ENCODE measurements at places on chromosomes 11 and 22. TPM values are rescaled to one million over a fixed set of nuclear protein-coding genes. Genes with fewer than 3 reads are reported as not detected.

The HIC2 gene
- 60.7 TPM for total RNA-seq

The BATF2 gene
- not detected for total RNA-seq

The LRRC55 gene
- 29.0 TPM for total RNA-seq

DNA sequence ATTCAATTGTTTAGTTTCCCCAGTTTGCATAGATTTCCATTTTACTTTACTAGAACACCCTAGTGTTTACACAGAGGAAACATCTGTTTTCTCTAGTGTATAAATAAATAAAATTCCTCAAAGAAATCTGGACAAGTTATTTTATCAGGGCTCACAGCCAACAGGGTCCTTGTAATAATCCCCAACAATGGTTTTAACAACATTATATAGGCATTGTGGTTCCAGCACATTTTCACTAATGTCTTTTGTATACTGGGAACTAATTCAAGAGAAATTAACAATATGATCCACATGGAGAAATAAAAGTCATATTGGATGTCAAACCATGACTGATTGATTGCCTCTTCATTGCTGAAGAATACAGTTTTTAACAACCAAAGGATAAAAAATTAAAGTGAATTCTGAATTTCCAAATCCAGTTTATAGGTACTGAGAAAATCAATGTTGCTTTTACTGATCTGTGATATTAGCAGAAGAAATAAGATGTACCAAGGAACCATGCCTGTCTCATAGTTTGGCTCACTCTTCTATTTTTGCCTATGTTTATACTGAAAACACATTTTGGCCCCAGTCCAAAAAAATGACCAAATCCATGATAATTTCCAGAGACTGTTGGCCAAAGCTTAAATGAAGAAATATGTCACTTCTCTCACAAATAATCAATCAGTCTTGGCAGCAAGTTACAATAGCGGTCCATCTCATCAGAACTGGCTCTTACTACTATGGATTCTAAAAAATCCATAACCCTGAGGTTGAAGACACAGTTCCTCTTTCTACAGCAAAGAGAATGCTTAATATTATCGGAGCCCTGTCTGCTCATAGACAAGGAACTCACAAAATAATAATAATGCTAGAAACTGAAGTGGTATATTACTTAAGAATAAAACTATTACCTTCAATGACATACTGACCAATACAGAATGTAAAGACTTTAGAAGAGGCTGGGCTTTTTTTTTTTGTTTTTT lies 1.4 kb upstream of the MS4A13 start:
- peaks cover 4% of the 10 kb centered on the region for H3K36me3 ChIP-seq
- no peak overlapping the region for H3K27ac ChIP-seq
- peaks cover 4% of the 10 kb centered on the region for H3K27me3 ChIP-seq
- peaks cover 7% of the 10 kb centered on the region for H3K4me1 ChIP-seq
- DNase-seq = no peak

DNA sequence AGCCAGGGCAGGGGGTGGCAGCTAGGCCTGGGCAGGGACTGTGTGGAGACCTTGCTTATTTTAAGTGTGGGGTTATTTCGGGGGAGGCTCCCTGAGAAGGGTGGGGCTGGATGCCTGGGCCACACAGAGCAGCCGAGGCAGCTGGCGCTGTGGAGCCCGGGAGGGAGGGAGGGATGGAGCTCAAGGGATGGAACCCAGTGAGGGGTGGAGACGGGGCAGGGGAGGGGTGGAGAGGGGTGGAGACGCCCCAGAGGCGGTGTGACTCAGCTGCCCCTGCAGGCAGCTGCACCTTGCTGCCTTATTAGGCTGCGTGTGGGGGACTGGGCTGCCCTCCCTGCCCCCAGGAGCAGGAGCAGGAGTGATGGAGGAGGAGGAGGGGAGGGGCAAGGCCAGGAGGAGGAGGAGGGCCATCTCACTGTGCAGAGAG lies 9.8 kb upstream of the TSSC4 start:
- peaks cover 23% of the 10 kb centered on the region for H3K4me1 ChIP-seq
- peaks cover 11% of the 10 kb centered on the region for H3K27me3 ChIP-seq
- DNase-seq = no peak
- no peaks in the 10 kb centered on the region for H3K36me3 ChIP-seq

Data from glutamatergic neuron (in vitro differentiated cells).